Activated gamma-delta T cell treated with Interleukin-2 at 50 U/mL for 16 hours (primary cell): ENCODE measurements at places on chromosomes 1 and 21.

DNA sequence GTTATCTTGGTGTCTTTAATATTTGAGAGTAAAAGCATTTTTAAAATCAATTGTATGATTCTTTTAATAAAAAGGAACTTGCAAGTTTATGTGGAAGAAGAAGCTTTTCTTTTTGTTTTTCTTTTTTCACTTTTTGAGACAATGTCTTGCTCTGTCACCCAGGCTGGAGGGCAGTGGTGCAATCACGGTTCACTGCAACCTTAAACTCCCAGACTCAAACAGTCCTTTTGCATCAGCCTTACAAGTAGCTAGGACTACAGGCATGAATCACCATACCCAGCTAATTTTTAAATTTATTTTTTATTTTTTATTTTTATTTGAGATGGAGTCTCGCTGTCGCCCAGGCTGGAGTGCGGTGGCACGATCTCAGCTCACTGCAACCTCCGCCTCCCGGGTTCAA, 34.1 kb downstream of the CMPK1 start:
- no peak for DNase-seq

DNA sequence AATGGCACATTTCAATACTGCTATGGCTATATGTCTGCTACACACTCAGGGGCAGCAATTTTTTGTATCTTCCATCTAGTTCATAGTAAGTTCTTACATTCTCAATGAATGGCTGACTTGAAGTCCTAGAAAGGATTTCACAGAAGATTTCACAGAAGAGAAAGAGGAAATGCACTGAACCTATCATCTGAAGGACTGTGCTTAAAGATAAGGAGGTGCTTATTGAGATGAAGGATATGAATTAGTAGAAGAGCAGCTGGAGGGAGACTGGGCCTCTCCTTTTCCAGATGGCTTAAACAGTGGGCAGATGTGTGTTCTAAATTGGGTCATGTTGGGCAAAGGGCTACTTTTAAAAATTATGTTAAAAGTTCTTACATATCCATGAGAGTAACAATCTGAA, 14.6 kb downstream of the ADAR start:
- DNase-seq: no peak

DNA sequence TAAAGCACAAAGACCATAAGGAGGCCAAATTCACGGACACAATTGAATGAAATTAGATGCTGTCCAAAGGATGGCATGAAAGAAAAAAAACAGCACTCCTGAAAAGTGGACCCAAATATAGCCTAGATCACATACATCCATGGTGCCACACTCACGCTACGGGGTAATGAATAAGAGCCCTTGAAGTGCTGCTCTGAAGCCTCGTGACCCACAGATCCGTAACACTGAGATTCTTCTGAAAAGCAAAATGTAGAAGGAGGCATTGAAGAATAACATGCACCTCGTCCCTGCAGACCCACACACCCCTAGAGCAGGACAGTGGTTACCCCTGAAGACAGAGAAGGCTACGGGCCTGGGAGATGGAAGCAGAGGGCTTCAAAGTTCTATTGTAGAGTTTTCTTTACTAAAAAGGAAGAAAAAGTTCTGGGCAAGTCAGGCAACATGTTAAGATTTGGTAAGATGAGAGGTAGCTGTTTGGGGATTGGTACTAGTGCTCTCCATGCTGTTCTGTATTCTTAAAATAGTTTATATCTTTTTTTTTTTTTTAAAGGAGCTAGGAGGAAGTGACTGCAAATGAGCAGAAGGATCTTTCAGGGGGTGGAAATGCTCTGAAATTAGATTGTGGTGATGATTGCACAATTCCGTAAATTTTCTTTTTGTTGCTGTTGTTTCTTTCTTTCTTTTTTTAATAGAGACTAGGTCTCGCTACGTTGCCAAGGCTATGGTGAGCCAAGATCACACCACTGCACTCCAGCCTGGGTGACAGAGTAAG, 4.1 kb upstream of the ITGB2 start:
- DNase-seq: no peak

DNA sequence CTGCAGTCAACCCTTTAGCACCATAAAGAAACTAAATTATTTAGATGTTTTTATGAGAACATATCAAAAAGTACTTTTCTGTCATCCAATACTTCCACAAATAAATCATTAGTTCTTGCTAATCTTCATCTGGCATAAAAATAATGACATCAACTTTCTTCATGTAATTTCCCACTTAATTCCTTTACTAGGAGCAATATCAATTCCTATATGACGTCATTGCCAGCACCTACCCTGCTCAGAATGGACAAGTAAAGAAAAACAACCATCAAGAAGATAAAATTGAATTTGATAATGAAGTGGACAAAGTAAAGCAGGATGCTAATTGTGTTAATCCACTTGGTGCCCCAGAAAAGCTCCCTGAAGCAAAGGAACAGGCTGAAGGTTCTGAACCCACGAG, 116.9 kb downstream of the PTPRC start:
- DNase-seq: no peak

DNA sequence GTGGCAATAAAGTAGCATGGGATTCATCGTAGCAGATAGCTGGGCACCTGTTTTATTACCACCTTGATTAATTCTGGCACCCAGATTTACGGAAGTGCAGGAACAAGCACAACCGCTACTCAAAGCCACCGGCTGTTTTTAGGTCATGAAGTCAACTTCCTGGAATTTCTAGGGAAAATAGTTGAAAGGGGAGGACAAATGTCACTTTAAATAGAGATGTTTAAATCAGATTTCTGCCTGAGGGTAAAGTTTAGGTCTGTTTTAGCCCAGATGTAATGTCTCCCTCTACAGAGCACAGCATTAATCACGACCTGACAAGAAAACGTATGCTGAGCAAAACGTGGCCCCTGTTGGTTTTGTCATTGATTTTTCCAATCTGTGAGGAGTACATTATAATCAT, 8.0 kb downstream of the ADGRL2 start:
- DNase-seq: no peak

DNA sequence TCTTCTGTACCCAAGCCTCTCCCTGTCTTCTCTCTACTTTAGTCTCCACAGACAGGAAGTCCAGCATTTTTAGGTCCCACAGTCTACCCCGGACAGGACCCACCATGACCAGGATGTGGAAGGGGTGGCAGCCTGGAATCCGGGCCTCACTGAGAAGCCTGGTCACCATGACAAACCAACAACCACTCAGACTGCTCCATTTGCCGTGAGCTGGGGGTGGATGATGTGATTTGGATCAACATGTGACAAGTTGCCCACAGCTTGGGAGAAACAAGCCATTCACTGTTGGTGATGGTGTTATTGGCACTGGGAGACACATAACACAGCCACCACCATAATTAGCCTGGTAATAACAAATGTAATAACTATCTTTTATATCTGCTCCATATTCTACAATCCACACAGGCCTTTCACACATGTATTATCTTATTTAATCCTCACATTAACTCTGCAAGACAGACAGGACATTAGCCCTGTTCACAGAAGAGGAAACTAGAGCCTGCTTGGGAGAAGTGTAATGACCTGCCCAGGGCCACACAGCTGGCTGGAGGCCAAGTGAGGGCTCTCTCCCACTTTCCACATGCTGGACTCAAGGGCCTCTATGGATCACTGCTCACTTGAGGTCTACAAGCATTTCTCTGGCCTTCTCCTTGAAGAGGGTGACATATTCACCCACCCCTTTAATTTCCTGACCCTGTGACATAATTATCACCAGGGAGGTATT, 22.9 kb downstream of the MEF2D start:
- no peak for DNase-seq
